Stimulated activated CD8-positive, alpha-beta memory T cell treated with anti-CD3 and anti-CD28 coated beads, Interleukin-4, amount 100 ng/mL, for 4 hours (primary cell): ENCODE measurements at places on chromosomes 3 and 15.

DNA sequence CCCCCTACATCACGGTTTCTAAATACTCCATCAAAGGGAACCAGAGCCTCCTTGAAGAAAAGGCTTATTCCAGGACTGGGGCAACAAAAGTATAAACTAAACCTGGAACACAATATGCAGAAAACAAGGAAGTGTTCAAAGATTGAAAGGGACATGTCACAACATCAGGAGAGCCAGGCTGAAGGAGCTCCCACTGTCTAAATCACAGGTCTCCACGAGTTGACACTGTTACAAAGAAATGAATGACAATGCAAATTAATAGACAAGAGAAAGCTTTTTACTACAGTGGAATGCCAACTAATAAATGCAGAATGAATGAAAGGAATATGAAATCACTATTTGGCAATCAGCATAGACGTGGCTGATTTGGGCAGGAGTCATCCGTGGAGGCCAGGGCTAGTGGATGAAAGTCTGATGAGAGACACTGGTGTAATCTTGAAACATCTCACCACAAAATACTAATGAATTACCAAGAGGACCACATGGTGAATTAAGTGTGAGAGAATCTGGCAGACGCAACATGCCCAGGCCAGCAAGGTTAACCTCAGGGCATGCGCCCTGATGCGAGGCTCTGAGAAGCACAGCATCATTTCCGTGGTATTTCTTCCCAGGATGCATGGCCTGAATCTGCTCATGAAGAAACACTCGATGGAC, 123.8 kb upstream of the TJP1 start:
- no peak for DNase-seq

DNA sequence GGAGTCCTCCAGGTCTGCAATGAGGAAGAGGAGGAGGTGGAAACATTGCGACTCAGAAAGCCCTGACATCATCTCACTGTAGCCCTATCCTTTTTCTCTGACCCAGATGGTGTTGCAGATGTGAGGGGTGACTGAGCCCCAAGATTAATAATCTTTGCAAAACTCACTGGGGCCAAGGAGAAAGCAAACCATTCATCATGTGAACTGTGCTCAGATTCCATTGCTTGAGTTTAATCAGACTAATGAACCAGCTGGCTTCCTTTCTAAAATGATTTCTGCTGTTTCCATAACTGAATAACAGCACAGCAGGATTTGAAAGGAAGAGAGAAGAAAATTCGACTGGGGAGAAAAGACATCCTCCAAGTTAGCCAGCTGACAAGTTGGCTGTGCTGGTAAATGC, 13.4 kb upstream of the DGKG start:
- no peak for DNase-seq

DNA sequence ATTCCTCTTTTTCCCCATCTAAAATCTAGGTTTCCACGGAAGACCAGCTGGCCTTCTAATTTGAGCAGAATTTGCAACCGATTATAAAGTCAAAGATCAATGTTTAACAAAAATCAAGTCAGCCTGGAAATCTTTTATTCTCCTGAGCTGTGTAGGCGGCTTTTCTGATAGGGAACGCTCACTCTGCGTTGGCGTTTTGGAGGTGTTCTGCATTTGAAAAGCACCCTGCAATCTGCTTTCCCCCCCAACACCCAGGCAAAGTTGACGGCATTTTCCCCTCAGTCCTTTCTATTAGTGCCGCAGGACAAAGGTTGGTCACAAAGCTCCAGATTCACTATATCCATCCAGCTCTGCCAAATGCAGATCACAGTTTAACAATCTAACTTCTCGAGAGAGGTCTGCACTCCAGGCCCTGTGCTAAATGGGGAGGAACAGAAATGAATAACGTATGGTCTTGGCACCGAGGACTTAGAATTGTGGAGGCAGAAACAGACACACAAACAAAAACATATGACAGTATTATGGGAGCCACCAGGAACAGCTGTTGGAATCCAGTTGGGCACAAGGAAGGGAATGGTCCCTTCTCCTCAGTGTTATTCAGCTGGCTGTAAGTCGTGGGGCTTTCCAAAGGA, 50.4 kb upstream of the LARS2 start:
- DNase-seq: no peak

DNA sequence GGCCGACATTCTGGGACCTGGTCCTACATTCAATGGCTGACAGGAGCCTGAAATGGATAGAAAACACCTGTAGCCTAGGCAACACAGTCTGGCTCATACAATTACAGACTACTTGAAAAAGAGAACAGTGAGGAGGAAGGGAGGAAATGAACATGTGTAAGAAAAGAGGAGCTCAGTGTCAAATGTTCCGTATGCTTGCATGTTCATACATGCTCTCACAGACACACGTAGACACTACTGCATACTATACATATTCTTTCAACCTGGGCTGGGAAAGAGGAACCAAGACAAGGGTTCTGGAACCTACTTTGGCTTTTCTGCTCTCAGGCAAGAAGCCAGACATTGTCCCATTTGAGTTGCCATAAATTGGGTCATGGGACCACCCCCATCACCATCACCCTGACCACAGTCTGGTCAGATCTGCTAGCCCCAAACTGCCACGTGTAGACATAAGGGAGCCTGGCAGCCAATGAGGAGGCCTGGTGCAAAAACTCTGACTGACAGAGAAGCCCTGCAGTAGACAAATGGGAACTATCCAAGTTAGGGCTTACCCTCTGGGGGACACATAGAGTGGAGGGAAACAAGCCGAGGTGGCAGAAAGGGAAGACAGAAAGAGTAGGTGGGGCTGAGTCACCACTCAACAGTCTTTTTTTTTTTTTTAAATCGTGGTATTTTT, 310.0 kb downstream of the SHQ1 start:
- DNase-seq: no peak

GRCh38 chr15:41952013-41952563, 20.3 kb downstream of the EHD4 start:
- no peak for DNase-seq

- no peak for DNase-seq
Measured at GRCh38 chr3:64922213-64922612, 234.4 kb upstream of the ADAMTS9 start.

GRCh38 chr15:81940467-81941451, 105.1 kb downstream of the MEX3B start:
- DNase-seq: no peak

DNA sequence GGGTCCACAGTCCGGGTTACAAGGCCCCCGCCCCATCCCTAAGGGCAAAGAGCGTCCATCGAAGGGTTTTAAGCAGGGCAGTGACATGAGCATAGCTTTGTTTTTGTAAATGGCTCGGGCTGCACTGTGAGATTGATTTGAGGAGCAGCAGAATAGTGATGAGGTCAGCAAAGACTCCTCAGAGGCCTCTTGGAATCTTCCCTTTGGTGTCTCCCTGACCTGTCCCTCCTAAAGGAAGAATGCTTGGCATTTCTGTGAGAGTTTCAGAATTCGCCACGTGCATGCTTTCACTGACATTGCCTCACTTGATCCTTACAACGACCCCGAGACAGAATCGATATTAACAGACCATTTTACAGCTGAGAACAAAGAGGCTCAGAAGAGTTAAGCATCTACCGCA, 20.3 kb downstream of the LAMP3 start:
- no peak for DNase-seq

- DNase-seq: no peak
Measured at GRCh38 chr3:157508461-157508860, 5.2 kb upstream of the VEPH1 start.
